Naive thymus-derived CD8-positive, alpha-beta T cell (primary cell): ENCODE measurements at places on chromosomes 16 and 17.

GRCh38 chr16:72753881-72754280, 294.0 kb downstream of the ZFHX3 start:
- DNase-seq, result no peak

DNA sequence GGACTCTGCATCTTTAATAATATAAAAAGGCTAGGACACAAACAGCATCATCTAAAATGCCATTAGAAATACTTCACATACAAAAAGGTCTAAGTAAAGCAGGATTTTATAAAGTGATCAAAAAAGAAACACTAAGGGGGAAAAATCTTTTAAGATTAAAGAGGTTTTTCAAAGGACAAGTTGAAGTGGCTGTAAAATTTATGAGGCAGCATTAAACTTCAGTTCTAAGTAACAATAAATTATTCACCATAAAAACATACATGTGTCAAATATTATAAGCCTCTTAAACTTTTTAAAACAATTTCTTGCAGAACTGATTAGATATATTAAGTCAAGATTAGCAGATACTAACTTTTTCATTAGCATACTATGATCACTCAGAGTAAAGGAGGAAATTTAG, 20.8 kb downstream of the CEP112 start:
- no peak for DNase-seq

DNA sequence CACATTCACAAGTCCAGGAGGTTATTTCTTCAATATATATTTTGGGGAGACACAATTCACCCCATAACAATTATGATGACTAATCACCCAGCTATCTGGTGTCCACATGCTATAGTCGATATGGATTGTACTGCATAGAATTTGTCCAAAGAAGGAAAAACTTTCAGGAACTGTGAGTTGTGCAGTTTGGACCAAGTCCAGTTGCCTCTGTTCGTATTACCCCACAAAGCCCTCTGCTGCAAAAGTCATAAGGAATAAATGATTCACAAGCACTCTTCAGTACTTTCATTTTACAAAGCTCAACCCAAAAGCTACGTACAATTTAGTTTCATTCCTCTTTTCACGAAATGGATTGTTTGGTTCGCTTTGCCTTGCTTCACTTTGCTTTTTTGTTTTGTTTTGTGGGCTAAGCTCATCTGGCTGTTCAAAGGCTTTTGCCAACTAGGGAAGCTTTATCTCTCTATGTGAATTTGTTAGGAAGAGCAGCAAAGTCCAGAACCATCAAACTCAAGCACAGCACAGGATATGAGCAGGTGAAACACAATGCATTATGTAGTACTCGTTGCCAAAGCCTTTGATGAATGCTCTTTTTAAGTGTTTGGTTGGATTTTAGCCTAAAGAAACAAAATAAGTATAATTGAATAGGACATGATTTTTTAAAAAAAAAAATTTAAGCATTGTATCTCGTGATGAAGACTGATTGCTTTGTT, 98.6 kb downstream of the ZNF18 start:
- no peak for DNase-seq

DNA sequence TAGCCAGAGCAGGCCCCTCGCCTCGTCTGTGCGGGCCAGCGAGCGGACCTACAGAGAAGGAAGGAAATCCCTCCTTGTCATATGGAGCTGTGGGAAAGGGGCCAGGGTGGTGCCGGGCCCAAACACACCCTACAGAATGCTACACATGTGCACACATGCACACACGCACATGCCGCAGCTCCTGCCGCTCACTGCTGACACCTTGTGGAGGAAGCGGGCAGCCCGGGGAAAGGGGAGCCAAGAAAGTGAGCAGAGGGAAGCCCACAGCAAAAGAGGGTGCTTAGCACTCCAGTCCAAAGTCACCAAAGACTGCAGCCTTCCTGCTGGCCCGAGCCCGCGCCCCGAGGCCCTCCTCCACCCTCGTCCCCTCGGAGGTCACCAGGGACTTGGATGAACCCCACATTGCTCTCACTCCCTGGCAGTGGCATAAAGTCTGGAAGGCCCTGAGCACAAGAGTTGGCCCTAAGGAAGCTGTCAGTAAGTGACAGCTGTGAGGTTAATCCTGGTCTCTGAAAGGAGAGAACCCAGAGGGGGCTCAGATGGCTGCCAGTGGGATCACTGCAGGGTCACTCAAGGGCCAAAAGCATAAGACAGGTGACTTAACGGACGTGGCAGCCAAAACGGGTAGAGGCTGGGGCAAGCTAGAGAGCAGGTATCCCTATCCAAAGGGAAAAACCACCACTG, 68.2 kb downstream of the MYO18A start:
- DNase-seq, result peak; percentile 63
